DND-41 (cell line): ENCODE measurements at places on chromosomes 2 and 18.

- no peak for DNase-seq
These were observed 114.6 kb upstream of the THUMPD2 start for GRCh38 chr2:39893616-39894015.

DNA sequence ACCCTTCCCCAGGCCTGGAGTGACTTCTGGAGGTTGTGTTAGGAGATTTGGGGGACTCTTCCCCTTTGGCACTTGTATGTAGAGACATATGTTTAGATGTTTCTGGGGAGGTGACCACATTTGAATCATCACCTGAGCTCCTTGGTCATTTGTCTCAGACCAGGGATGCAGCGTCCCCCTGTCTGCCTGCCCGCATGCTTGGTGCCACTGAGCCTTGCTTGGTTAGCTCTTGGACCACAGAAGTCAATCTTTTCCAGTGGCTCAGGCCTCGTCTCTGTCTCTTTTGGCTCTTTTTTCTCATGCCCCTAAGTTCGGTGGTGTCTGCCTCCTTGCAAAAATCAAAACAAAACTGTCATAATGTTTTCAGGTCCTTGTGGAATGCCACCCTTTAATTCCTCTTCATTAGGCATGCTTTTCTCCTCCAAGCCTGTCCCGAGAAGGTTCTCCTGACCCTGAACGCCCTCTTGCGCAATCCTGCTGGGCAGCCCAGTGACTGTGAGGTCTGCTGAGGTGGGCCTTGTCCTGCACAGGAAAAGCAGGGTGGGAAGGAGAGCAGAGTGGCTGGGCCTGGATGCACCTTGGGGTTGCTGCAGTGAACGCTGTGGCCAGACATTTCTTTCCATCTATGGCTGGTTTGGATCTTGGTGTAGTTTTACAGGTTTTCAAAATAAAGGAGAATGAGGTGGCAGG is 24.9 kb downstream of the GLI2 start:
- DNase-seq, result no peak

DNA sequence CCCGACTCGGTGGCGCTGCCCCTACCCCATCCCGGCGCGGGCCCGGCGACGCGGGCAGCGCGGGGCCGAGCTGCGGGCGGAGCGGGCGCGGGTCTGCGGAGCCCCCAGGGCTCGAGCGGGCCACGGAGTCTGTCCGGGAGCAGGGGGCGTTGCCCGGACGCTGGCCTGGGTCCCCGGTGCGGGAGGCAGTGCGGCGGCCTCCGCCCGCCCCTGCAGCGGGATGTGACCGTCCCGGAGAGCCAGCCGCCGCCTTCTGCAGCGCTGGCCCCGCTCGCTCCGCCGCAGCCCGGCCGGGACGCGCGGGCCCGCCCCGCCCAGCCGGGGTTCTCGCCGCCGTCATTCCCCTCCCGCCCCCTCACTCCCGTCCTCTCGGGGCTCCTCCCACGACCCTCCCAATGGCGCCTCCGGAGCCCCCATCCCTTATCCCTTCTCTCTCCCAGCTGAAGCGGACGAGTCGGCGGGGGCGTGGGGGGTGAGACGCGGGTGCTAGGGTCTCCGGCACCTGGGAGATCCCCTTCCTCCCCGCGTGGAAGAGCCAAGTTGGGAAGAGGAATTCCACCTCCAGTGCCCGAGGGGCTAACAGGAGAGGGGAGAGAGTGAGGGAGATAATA is at the start of gene FNDC4:
Gene FNDC4, minus strand, starts transcription at position 257 of the 611 bp plus-strand sequence. CDS start 521 bp downstream, outside the sequence.
- DNase-seq, result no peak

GRCh38 chr2:7427293-7428060 is 510.3 kb downstream of the RNF144A start:
- DNase-seq, result peak; percentile 50

DNA sequence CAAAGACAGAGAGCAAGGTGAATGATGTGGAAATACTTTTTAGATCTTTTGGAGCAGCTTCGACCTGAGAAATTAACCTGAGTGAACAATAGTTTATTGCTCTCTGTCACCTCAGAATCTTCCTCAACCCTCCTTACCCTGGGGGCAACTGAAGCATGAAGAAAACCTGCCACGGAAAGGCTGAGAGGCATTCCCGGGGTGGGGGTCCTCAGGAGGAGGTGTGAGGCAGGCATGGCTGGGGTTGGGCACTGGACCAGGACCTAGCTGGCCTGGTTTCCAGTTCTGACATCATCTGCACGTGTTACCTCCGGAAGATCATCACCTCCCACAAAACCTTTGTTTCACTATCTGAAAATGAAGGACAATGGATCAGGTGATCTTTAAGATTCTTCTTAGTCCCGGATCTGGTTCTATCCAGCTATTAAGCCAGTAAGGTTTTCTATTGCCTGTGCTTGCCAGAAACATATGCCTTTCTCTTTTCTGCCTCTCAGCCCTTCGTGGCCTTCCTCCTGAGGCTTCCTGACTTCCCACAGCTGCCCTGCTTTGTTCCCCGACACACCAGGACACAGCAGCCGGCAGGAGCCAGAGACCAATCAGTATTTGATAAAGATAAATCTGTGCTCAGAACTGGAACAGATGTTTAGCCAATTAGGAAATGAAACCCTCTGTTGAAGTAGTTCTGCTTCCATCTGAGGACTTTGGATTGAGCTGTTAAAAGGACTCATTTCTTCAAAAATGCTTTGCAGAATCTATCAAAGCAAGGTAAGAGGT is 232.5 kb downstream of the TDRD15 start:
- DNase-seq, result no peak

DNA sequence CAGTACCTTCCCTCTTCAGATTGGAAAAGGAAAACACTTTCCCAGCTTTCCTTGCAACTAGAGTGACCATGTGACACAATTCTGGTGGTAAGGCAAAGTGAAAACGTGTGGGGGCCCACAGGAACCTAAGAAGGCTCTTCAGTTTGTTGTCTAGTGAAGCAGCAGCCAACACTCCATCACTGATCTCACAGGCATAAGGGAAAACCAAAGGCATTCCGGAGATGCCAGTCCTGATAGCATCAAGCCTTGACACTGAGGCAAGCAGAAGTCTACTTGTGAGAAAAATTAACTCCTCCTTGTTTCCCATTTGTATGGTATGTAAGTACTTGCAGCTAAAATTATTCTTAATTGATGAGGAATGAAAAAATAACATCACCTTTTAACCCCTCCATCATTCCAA is 88.3 kb downstream of the ETAA1 start:
- no peak for DNase-seq

- DNase-seq, result no peak
These were observed 14.0 kb upstream of the RIF1 start for GRCh38 chr2:151395509-151396374.

DNA sequence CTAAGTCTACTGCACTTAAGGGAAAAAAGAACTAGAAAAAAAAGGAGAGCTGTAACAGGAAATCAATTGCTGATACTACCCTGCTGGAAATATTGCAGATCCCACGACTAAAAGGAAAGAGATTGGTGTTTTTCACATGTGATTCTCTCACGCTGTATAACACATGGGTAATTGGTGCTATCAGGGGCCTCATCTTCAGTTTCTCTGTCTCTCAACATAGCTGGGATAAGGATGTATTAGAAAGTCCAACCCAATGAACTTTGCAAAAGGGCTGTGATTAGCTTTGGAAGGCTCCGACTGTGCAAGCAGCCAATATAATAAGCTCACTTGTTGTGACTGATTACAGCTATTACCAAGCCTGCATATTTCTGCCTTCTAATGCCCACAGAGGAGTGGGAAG is 133.4 kb downstream of the NRP2 start:
- DNase-seq, result no peak

GRCh38 chr2:113285816-113286215 is 7.1 kb upstream of the PAX8 start:
- DNase-seq, result no peak

DNA sequence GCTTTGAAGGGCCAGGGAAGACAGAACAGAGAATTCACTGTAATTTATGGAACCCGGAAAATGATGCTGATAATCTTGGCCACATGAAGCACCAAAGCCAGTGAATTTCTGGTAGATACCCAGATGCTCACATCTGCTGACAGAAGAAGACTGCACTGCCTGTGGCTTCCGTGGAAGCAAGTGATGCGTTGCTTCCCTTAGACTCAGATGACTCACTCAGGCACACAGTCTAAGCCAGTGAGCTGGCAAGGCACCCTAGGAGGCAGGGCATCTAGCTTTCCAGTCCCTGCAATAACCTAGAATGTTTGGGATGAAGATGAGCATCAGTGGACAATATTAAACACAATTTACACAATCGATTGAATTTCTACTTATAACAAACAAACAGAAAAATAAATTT is 284.7 kb downstream of the CMPK2 start:
- no peak for DNase-seq

GRCh38 chr18:58117786-58118403 is 73.9 kb downstream of the NEDD4L start:
- no peak for DNase-seq

DNA sequence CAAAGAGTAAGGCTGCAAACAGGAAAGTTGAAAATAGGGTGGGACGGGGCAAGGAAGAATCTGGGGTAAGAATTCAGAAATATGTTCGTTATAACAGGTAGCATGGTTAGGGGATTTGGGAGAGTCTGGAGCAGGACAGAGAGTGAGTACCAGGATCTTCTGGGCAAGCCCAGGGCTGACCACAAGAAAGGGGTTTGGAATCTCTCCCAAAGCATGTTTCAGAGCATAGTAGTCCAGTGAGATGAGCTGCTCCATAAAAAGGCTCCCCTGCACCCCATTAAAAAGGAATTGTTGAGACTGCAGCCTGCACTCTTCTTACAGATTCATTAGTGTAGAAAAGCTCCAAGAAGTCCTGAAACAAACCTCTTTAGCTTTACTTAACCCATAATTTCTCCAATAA is 291.1 kb downstream of the MTX2 start:
- DNase-seq, result no peak

DNA sequence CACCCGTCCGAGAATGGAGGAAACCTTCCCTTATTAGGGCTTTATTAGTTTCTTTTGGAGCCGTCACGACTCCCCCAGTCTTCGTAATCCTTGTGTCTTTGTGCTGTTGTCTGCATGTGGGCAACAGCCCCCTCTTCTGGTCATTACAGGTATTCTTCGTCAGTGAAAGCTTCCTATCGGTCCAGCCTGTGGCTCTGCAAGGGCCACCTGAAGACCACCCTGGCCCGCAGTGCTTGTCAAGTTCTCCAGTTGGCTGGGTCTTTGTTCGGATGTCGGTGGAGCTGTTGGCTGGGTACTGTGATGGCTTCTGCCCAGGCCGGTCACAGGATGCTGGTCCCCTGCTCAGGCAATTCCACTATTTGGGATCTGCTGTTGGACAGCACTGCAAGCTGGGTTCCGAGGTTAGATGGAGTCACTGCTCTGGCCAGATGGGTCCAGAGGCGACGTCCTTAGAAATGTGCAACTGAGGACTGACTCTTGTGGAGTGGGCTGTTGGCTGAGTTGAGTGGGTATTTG is 19.2 kb downstream of the E2F6 start:
- DNase-seq, result peak; percentile 45

DNA sequence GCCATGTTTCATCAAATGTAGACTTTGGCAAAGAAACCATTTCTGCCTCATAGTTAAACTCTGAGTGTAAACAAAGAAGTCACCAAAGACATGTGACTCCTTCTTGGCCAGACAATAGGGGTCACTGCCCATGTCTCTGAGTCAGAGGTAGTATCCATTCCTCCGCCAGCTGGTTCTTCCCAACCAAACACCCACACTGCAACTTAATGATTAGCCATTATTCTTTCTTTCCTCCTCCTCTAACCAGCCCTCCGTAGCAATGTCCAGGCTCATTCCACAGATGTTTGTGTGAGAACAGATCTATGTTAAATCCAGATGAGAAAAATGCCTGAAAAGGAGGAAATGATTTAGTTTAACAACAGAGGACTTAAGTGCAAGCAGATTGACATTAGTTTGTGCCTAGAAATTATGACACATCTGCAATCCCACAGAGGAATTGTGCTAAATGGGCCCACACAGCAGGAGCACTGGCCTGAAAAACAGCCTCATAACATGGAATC is 127.9 kb upstream of the SH3BP4 start:
- no peak for DNase-seq

DNA sequence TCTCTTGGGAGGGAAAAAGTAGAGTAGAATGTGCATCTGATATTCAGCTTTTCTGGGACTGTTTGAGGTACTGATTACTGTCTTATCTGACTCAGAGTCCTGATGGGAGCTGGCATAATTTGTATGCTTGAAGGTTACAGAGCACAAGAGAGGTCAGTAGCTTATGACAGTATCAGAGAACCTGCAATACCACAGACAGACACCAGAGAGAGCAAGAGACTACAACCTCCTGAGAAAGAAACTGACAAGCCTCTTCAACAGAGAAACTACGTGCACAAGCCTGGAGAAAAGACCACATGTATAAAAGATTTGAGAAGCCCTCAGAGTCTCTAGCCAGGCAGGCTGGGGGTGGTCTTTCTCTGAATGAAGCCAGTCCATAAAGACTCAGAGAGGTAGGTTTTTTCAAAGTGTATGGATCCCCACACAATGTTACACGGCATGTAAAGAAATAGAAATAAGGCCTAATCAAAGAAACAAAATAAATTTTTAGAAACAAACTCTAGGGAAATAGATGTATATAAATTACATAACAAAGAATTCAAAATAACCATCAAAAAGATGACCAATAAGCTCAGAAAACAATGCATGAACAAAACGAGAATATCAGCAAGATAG is 568.3 kb downstream of the LRRTM4 start:
- peak; percentile 20 for DNase-seq

- DNase-seq, result no peak
These were observed 39.0 kb upstream of the KLHL29 start for GRCh38 chr2:23346029-23346428.

DNA sequence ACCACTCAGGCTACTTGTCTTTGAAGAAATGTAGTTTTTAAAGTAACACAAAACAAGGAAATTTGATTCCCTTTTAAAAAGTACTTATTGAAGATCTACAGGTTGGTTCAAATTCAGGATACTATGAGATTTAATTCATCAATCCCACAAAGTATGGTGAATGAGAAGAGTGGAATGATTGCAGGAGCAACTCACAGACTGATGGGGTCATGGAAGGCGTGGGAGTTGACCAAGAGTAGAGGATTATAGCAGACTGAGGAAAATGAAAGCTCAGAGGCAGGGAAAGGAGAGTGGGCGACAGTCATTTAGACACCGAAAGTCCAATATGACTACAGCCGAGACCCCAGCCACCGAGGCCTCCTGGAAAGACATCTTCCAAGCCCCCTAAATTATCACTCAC is 12.5 kb upstream of the DAPL1 start:
- no peak for DNase-seq
